ENCODE measurements at places on chromosomes 5 and 9.

DNA sequence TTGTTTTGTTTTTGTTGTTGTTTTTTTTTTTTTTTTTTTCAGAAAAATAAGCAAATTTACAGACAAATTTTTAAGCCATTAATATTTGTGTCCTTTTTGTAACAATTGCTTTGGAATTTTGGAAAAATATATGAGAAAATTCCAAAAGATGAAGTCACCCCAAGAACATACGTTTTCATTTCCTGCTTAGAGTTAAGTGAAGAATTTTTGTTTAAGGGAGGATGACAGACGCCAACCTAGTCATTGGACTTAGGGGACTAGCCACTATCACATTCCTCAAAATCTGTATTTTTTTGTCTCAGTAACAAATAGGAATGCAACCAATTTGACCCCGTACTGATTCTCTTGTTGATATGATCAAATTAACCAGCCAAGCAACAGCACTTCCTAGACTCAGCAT, 433.9 kb upstream of the SLC30A5 start:
- no peak for DNase-seq

DNA sequence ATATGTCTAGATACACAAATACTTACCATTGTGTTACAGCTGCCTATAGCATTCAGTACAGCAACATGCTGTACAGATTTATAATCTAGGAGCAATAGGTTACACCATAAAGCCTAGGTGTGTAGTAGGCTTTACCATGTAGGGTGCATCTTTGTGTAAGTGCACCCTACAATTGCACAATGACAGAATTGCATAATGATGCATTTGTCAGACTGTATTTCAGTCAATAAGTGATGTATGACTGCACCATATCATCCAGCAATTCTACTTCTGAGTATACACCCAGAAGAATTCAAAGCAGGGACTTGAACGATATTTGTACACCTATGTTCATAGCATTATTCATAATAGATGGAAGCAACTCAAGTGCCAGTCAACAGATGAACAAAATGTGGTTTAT, 100.4 kb upstream of the SLC44A1 start:
- DNase-seq: no peak

DNA sequence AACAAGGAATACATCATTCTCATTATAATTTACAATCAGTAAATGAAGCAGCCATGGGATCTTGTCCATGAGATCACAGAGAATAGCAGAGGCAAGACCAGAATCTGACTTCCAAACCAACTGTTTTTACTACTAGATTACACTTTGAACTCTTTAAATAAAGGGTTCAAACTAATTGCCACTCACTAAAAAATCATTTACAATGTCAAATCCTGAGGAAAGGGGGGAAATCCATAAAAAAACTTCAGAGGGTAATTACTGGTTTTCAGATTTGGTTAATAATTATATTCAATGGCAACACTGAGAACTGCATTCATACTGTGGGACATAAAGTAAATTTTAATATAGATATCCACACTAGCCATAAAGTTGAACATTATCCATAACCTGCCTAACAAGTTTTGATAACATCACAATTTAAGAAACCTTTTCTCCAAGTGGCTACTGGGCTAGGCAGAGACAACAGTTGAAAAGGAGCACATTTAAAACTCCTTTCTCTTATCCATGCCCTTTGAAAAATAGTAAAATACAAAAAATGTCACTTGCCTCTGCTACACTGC, 15.9 kb downstream of the PLPP1 start:
- DNase-seq: no peak

DNA sequence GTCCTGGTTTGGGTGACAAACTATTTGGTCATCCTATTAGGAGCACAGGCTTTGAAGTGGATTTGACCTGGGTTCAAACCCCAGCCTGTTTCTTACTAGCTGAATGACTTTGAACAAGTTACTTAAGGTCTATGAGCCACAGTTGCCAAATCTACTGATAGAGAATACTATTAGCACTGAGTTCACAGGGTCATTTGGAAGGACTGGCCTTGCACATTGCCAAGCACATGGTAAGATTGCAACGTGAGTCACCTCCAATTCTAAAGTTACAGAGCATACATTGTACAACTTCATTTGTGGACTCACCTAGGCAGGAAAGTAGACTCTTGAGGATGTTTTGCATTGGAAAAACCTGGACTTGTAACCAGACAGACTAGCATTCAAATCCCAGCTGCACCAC, 38.9 kb downstream of the MFAP3 start:
- no peak for DNase-seq

GRCh38 chr9:89563571-89564345, 41.1 kb upstream of the GADD45G start:
- DNase-seq: no peak
